ENCODE measurements at places on chromosomes 1 and 21.

DNA sequence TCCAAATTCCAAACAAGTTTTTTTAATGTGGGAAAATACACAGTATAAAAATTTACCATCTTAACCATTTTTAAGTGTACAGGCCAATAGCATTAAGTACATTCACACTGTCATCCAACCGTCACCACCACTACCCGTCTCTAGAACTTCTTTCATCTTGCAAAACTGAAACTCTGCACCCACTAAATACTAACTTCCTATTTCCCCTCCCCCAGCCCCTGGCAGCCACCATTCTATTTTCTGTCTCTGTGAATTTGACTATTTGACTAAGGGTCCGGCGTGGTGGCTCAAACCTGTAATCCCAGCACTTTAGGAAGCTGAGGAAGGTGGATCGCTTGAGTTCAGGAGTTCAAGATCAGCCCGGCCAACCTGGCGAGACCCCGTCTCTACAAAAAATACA lies 36.1 kb downstream of the CLSTN1 start:
- DNase-seq = peak; percentile 58

GRCh38 chr1:59404796-59405195 lies 107.9 kb downstream of the FGGY start:
- no peak for DNase-seq

DNA sequence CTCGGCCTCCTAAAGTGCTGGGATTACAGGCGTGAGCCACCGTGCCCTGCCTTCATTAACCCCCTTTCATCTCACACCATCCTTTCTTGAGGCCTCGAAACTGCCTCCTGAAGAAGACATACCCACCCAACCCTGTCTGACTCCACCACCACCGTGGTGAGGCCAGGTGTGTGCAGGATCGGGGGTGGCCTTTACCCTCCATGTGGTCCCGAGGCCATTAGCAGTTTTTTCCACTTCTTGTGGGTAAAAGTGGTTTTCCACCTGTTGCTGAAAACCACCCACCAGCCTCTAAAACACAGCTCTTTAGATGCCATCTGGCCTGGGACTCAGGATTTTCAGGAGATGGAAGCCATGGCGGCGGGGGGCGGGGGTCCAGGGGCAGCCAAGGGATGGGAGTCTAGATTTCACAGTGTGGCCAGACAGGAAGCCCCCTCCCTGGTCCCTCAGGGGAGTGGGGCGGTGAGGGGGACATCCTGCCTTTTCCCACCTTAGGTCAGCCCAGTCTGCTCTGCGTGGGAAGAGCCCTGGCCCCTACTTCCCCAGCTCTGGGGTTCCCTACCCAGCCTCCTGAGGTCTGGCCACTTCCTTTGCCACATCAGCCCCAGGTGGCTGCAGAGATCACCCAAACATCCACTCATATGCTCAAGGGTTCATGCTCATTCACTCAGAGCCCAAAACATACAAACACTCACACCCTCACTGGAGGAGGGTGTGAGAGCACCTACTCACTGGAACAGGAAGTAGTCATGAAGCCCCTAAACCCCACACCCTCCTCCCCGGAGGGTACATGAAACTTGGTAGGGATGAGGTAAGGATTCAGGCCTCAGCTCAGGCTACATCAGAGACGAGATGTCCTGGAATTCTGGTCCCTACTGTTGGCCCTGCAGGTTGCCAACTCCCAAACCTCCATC lies 2.3 kb downstream of the FGR start:
- DNase-seq = peak; percentile 68

DNA sequence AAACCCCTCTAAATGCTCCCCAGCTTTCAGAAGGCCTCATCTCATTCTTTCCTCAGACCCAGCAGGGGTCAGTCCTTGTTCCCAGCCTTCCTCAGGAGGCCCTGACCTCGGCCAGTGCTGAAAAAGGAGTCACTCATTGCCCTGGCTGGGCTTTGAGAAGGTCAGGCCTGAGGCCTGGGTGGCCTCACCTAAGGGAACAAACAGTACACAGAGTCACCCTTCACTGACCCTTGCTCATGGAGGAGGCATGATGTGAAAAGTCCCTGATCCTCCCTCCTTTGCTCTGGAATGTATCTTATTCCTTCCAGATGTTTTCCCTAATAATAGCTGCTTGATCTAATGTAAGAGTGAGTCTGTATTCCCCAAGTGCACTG lies 117.7 kb upstream of the SLC44A3 start:
- DNase-seq = no peak

- DNase-seq = no peak
Measured at GRCh38 chr1:206657751-206658150, 22.4 kb downstream of the DYRK3 start.

- DNase-seq = no peak
Measured at GRCh38 chr21:46154155-46154954, 1.0 kb downstream of the FTCD start.

- DNase-seq = no peak
Measured at GRCh38 chr1:18612073-18612472, 18.6 kb upstream of the PAX7 start.

- DNase-seq = no peak
Measured at GRCh38 chr1:218778257-218779126, 395.2 kb upstream of the LYPLAL1 start.

GRCh38 chr1:10583641-10584040 lies 108.9 kb downstream of the PEX14 start:
- DNase-seq = no peak

DNA sequence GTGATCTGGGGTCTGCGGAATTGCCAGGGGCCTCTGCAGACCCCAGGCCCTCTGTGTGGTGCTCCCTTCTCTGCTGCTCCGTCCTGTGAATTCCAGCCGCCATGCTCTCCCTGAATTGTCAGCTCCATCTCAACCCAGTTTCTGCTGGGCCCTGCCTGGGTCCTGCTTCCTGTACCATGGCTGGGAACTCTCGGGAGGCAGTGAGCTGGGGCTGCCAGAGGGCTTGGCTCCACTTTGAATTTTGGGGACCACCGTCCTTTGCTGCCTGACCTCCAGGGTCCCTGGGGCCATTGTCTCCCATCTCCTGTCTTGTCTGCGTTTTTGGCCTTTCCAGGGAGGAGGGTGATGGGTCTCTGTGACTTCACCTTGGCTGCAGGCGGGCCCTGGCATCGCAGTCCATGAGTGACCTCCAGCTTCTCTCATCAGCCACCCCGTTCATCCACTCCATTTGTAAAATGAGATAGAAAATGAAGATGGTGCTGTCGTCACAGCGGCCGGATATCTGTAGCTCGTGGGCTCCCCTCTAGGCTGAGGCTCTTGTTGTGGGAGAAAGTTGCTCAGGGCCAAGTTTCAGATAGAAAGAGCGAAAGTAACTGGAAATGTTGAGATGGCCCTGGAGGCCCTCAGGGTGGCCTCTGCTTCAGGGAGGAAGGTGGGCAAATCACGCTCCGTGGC lies 38.3 kb downstream of the SKI start:
- no peak for DNase-seq

DNA sequence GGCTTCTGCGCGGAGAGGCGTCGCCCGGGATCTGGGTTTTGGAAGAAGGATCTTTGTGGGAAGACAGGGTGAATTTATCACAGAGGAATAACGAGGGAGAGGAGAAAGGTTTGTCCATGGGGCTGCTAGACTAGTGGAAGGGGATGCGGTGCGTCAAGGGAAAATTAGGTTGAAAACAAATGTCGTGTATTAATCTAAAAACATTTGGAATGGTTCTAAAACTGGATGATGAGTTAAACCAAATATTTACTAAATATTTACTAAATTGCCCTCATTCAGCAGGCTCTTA lies 647 bp downstream of the RO60 start:
- no peak for DNase-seq

DNA sequence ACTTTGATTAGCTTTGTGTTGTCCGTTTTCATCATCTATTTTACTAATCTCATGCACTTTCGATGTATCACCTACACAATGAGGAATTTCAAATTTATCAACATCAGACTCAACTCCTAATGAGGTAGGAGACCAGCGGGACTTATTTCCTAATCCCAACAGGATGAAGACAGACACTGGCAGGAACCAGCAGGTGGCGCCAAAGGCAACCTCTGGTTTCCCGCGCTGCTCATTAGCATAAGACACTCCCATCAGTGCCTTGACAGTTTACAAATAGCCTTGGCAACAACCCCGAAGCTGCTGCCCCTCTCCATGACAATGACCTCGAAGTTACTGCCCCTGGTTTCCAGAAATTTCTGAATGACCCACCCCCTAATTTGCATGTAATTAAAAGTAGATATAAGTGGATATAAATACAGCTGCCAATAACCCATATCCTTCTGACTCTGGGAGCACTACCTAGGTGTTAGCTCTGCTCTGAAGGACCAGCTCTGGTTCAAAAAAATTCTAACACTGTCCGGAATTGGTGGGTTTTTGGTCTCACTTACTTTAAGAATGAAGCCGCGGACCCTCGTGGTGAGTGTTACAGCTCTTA lies 974.8 kb downstream of the ADGRL2 start:
- DNase-seq = no peak

GRCh38 chr1:25247829-25248754 lies 838 bp upstream of the RSRP1 start:
- no peak for DNase-seq

- DNase-seq = no peak
Measured at GRCh38 chr1:179351281-179351680, 14.5 kb upstream of the AXDND1 start.

All from T-helper 2 cell treated with Interferon-gamma antibody and Interleukin-4, amounts not matched to agents 5 μg/mL and 100 μg/mL, for 36 hours (primary cell).